Germinal center (tissue), 1 donor: ENCODE measurements at places on chromosomes 2 and 18.
A peak's percentile ranks its signal among the peaks of the same experiment; 100 is the strongest.

GRCh38 chr2:64023485-64024258, 4.4 kb upstream of the VPS54 start:
- no peak for DNase-seq

DNA sequence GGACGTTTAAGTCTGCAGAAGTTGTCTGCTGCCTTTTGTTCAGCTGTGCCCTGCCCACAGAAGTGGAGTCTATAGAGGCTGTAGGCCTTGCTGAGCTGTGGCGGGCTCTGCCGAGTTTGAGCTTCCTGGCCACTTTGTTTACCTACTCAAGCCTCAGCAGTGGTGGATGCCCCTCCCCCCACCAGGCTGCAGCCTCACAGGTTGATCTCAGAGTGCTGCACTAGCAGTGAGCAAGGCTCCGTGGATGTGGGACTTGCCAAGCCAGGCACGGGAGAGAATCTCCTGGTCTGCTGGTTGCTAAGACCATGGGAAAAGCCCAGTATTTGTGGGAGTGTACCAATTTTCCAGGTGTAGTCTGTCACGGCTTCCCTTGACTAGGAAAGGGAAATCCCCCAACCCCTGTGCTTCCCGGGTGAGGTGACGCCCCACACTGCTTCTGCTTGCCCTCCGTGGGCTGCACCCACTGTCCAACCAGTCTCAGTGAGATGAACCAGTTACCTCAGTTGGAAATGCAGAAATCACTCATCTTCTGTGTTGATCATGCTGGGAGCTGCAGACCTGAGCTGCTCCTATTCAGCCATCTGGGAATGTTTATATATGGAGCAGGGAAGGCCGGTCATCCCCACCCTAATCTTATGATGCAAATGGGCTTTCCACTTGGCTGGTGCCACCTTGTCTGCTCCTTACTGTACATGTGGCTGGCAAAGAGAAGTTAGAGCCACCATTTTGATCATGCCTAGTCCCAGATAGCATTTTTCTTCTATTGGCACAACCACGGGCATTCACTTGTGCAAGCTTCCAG, 156.9 kb upstream of the ITGA6 start:
- no peak for DNase-seq

- no peak for DNase-seq
Measured at GRCh38 chr2:152481881-152482583, 147.1 kb downstream of the FMNL2 start.

GRCh38 chr18:525036-525797, 24.7 kb upstream of the COLEC12 start:
- DNase-seq, result no peak

- no peak for DNase-seq
Measured at GRCh38 chr2:65361623-65362022, 70.8 kb downstream of the SPRED2 start.

DNA sequence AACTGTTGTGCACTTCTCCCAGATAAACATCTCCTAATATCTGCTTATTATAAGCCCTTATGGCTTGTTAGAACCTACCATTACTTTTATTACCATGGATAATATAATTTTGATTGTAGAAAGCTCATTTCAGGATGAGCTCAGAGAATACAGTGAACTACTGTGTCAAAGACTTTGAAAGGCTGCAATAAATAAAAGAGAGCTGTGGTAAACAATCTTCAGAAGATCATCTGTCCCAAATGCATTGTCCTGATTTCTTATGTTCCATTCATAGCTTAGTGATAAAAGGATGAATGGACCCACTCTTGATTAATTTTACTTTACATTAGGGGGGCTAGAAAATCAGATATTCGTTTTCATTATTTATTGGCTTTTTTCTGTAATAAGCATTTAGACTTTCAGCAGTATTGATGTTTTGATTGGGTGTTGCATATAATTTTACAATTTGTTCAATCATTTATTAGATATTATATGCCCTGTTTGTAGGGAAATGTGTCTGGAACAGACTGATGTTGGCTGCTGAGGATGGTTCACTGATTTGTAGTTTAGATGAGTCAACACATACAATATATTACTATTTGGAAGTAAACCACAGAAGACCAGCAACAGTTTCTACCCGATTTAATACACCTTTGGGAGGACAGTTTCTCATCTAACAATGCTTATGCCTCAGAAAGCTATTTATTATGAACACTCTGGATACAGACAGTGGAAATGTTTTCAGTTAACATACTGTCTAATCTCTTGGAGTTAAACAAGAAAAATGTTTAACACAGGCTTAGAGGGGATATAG, 147.2 kb downstream of the TMEFF2 start:
- DNase-seq, result no peak

DNA sequence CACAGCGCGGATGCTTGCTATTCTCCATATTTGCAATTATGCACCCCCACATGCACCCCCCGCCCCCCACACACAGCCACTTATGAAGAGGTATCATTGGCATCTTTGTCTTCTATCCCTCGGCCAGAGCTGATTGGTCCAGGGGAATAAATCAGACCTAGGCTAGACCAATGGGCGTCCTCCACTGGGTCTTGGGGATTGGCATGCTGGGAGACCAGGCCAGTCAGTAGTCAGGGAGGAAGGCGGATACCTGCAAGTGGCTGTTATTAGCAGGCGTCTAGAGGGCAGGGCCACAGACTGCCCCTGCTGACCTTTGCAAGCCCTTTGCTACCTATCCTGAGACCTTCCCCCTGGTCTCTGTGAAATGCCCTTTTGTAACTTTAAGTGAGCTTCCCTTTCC, 30.0 kb downstream of the ATOH8 start:
- DNase-seq, result no peak

DNA sequence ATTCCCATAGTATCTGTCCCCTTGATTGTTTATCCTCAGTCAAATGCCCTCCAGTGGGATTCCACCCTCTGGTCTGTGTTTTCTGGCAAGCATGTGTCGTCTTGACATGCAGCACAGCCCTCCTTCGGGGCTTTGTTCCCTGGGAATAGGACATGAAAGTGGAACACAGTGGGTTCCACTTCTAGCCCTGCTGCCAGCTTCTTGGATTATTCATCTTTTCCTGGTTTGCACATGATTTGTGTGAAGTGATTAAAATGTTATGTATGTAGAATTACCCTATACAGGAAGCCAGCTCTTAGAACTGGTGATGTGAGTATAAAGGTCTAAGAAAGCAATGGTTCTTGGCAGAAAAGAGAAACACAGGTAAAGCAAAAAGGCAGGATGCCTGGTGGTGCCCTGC, 142.3 kb downstream of the TANC1 start:
- no peak for DNase-seq

- DNase-seq, result no peak
Measured at GRCh38 chr2:55430211-55430975, 10.7 kb upstream of the CCDC88A start.

GRCh38 chr2:69798909-69799526, 30.4 kb upstream of the GMCL1 start:
- no peak for DNase-seq

DNA sequence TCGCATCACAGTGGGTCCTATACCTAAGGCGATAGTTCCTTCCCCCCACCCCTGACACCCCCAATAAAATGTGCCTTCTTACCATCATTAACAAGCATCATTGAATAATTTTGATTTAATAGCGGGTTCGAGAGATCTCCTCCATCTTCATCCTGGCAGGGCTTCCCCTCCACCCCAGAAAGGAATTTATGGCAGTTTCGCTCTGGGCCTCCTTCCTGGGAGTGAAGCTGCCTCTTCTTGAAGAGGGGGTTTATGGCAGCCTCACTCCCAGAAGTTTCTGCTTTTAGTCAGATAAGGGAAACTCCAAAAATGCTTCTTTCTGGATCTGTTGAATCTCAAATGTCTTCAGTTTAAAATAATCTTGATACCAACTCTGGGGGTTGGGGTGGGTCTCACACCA, 45.7 kb downstream of the RRM2 start:
- no peak for DNase-seq

DNA sequence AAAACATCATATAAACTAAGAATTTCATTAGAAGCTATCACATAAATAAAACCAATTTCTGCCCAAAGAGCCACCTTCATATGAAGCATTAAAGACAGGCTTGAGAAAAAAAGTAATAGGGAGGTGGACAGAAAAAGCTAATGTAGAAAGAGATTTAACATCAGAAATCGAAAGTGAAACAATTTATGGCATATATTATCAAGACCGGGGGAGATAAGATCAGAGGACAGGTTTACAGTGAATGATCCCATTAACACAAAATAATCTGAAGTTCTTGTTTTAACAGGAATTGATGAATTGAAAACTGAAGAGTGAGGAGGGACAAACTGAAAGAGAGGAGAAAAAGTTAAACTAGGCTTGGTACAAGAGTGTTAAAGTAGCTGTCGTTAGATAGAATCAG, 786.3 kb upstream of the FSHR start:
- DNase-seq, result no peak

GRCh38 chr2:234199996-234200395, 149.5 kb downstream of the SPP2 start:
- DNase-seq, result no peak

DNA sequence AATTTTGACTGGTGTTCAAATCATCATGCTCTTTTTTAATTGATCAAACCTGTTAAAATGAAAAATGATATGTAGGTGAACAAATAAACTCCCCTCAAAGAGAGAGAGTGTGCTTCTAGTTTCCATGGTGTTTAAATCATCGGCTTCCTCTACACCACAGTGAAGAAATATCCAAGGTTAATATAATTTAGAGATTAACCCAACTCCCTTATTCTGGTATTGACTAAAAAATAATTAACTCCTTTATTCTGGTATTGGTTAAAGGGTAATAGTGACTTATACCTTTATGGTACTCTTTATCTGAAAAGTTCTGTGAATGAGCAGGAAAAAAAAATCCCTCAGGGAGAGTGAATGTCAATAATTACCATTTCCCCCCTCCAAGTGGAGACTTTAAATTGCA, 93.1 kb downstream of the SPATS2L start:
- no peak for DNase-seq

GRCh38 chr18:58452454-58453166, 176.3 kb downstream of the ALPK2 start:
- no peak for DNase-seq

- DNase-seq, result no peak
Measured at GRCh38 chr2:65636813-65637483, 204.5 kb upstream of the SPRED2 start.

GRCh38 chr18:77899972-77900754, 650.5 kb downstream of the GALR1 start:
- peak; percentile 64 for DNase-seq
